ENCODE measurements at places on chromosomes 11 and 22.
A peak's percentile ranks its signal among the peaks of the same experiment; 100 is the strongest.

- no peaks in the 10 kb centered on the region for H3K4me1 ChIP-seq
- no peak overlapping the region for H3K27ac ChIP-seq
- no peaks in the 10 kb centered on the region for H3K27me3 ChIP-seq
- peak; percentile 90 for DNase-seq
- no peak overlapping the region for H3K4me3 ChIP-seq
These were observed 35.6 kb upstream of the TPBGL start for GRCh38 chr11:75204685-75205563.

DNA sequence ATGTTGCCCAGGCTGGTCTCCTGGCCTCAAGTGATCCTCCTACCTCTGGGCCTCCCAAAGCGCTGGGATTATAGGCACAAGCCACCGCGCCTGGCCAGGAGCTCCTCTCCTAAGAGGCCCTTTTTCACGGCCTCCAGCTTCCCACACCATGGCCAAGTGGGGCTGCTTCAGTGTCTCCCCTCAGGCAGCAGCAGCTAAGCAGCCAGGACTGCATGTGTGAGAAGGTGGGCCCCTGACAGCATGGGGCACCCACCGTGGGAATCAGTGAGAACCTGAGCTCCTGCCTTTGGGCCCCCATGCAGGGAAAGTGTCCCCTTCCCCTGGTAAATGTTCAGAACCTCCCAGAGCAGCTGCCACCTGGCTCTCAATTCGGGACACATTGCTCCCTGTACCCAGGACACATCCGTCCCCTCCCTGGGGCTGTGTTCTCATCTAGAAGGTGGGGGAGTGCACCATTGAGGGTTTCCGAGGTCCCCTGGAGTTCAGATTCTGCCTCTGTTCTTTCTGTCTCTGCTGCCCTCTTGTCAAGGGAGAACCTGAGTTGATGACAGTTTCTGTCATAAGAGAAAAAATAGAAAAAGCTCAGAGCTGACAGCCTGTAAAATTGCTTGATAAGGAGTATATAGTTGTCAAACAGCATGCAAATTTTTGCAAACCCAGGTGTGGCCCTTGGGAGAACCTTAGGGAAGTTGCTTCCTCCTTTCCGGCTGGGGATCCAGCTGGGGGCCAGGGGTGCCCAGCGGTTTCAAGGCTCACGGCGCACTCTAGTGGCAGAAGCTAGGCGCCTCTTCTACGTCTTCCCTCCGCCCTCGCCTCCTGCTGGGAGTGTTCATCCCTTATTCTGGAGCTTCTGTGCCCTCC, 29.7 kb downstream of the FAM83F start:
- H3K27me3 ChIP-seq = no peaks in the 10 kb centered on the region
- no peak overlapping the region for H3K4me3 ChIP-seq
- H3K4me1 ChIP-seq = no peaks in the 10 kb centered on the region
- H3K27ac ChIP-seq = no peak overlapping the region
- DNase-seq = peak; percentile 86

DNA sequence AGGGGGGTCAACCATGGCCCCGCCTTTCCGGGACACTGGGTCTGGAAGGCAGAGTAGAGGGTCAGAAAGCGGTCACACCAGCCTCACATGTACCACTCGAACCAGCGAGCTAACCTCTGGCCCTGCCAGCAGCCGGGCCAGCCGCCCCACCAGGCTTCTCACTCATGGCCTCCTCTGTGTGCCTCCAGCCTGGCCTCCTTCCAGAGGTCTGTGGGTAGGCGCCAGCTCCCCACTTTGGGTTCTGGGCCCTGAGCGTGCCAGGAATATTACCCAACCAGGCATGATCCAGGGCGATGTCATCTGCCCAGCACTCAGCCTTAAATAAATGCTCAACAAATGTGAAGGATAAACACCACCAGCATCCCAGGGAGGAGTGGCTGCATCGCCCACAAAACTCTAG, 5.8 kb downstream of the SCUBE1 start:
- DNase-seq = peak; percentile 63
- no peaks in the 10 kb centered on the region for H3K4me1 ChIP-seq
- peaks cover 9% of the 10 kb centered on the region for H3K27me3 ChIP-seq
- no peak overlapping the region for H3K4me3 ChIP-seq
- no peak overlapping the region for H3K27ac ChIP-seq
- no peaks in the 10 kb centered on the region for H3K36me3 ChIP-seq

GRCh38 chr11:36328966-36329673, 33.0 kb downstream of the PRR5L start:
- H3K36me3 ChIP-seq = no peaks in the 10 kb centered on the region
- no peaks in the 10 kb centered on the region for H3K27me3 ChIP-seq
- H3K27ac ChIP-seq = no peak overlapping the region

DNA sequence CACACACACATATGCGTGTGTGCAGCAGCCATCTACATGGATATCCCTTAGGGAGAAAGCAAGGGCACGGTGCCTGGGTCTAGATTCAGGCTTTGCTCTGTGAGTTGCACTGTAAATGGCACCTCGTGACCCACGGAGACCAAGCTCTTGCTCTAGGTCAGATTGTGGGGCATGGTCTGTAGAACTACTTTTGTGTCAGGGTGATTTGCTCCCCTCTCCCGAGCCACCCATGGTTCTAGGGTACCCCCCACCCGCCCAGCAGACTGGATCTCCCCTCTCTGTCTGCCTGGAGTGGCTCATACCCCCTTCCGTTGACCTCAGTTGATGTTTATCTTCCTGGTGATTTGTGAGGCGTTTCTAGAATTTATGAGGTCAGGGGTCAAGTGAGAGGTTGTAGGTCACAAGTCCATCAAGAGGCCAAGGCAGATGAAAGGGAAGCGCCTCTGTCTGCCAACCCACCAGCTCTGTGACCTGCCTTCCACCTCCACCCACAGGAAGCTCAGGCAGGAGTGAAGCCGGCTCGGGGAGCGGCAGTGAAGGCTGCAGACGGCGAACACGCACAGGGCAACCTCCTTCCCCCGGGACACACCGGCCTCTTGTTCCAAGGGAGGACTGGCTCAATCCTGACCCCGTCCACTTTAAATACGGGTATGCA, 76.2 kb upstream of the TTLL12 start:
- no peak for DNase-seq
- H3K4me1 ChIP-seq = peaks cover 30% of the 10 kb centered on the region
- no peaks in the 10 kb centered on the region for H3K36me3 ChIP-seq
- H3K27ac ChIP-seq = peak overlapping the region; percentile 52
- no peaks in the 10 kb centered on the region for H3K27me3 ChIP-seq

DNA sequence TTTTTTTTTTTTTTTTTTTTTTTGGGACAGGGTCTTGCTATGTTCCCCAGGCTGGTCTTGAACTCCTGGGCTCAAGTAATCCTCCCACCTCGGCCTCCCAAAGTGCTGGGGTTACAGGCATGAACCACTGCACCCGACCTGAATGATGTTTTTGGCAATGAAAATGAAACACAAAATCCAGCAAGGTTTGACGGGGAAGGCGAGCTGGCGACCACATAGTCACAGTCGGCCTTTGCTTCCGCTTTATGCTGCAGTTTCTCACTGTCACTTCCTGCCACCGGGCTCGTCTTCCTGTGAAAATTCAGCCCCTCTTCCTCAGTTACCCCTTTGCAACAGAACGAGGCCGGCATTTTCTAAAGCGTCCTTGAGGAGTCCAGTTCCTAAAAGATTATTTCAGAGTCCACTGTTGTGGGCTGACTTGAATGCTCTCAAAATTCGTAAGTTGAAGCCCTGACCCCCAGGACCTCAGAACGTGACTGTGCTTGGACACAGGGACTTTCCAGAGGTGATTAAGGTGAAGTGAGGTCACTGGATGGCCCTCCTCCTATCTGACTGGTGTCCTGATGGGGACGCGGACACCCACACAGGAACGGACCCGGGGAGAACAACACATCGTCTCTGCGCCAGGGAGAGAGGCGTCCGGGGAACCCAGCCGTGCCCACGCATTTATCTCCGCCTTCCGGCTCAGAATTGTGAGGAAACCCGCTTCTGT, 2.9 kb upstream of the BID start:
- peak; percentile 79 for DNase-seq
- peak overlapping the region; percentile 83 for H3K27ac ChIP-seq
- H3K4me1 ChIP-seq = peaks cover 28% of the 10 kb centered on the region
- H3K27me3 ChIP-seq = no peaks in the 10 kb centered on the region
- peak overlapping the region; percentile 43 for H3K4me3 ChIP-seq

- H3K4me3 ChIP-seq = no peak overlapping the region
- no peaks in the 10 kb centered on the region for H3K4me1 ChIP-seq
- no peak overlapping the region for H3K27ac ChIP-seq
- no peak for DNase-seq
- no peaks in the 10 kb centered on the region for H3K27me3 ChIP-seq
- no peaks in the 10 kb centered on the region for H3K36me3 ChIP-seq
These were observed 210.5 kb upstream of the ANO3 start for GRCh38 chr11:26121466-26121865.

DNA sequence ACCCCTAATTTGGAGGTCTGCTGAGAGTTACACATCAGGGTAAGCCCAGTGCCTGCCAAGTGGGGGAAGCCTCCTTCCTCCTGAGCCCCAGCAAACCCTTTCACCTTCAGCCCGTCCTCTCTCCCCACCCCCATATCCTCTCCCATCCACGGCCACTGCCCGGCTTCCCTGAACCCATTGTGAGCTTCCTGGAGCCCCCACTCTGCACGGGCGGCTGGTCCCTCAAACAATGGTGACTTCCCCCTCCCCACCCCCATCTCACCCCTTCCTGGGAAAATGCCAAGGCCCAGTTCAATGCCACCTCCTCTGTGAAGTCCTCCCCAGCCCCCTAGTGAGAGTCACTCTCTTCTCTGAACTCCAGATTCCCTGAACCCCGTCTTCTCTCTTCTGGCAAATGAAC, 17.9 kb downstream of the DNAL4 start:
- H3K36me3 ChIP-seq = peaks cover 13% of the 10 kb centered on the region
- no peak overlapping the region for H3K4me3 ChIP-seq
- DNase-seq = no peak
- H3K27ac ChIP-seq = no peak overlapping the region
- no peaks in the 10 kb centered on the region for H3K4me1 ChIP-seq

- peak; percentile 28 for DNase-seq
- no peaks in the 10 kb centered on the region for H3K36me3 ChIP-seq
- H3K27ac ChIP-seq = no peak overlapping the region
- peaks cover 29% of the 10 kb centered on the region for H3K4me1 ChIP-seq
These were observed 105.8 kb downstream of the GAB2 start for GRCh38 chr11:78311702-78312371.

DNA sequence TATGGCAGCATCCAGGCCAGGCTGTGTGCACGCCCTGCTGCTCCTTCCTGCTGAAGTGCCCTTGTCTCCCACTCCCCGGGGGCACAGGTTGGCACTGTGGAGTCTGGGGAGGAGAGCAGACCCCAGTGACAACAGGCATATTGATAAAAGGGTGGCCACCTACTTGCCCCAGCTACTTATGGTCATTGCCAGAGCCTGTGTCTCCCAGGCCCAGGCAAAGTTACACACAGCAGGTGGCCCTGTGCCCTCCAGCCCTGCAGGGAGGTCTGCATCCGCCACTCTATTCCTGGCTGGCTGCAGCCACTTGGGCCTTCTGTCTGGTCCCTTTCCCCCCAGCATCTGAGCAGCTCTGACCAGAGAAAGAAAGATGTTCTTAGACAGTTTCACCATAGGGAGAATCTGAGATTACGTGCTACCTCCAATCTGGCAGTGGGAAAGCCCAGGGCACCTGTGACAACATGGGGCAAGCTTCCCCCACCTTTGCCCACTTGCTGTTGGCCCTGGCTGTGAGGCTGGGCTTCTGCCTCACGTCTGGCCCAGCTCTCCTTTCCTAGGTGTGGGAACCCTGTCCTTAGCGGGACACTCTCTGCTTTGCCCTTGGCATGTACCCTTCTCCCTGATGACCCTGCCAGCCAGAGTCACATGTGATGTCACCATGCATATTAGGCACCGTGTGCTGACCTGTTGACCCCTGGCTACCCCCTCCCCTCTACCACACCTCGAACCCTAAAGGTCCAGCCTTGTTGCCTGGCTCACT, 25.3 kb upstream of the CSNK2A3 start:
- H3K27me3 ChIP-seq = no peaks in the 10 kb centered on the region
- no peak overlapping the region for H3K4me3 ChIP-seq
- DNase-seq = no peak
- peaks cover 13% of the 10 kb centered on the region for H3K36me3 ChIP-seq

DNA sequence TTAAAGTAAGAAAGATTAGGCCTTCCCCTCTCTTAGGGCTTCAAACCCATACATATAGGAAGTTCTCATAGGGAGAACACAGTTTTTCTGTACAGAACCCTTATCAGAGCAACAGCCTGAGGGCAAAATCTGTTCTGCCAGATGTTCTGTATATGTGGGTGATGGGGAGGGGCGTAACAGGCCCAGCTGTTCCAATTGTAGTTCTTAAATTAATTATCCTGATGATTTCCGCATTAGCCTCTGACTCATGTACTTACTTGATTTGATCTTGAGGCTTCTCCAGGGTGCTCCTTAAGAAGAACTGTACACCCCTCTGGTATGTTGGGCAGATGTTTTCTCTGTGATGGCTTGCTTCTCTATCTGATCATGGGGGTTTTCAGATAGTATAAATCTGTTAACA, 123.1 kb upstream of the C11orf87 start:
- H3K36me3 ChIP-seq = no peaks in the 10 kb centered on the region
- no peaks in the 10 kb centered on the region for H3K27me3 ChIP-seq
- no peak for DNase-seq
- no peak overlapping the region for H3K27ac ChIP-seq
- H3K4me3 ChIP-seq = no peak overlapping the region
- H3K4me1 ChIP-seq = no peaks in the 10 kb centered on the region

GRCh38 chr11:1483445-1483961, 3.1 kb downstream of the MOB2 start:
- DNase-seq = peak; percentile 37
- H3K36me3 ChIP-seq = peaks cover 14% of the 10 kb centered on the region
- no peak overlapping the region for H3K27ac ChIP-seq
- H3K4me3 ChIP-seq = no peak overlapping the region
- peaks cover 48% of the 10 kb centered on the region for H3K4me1 ChIP-seq

DNA sequence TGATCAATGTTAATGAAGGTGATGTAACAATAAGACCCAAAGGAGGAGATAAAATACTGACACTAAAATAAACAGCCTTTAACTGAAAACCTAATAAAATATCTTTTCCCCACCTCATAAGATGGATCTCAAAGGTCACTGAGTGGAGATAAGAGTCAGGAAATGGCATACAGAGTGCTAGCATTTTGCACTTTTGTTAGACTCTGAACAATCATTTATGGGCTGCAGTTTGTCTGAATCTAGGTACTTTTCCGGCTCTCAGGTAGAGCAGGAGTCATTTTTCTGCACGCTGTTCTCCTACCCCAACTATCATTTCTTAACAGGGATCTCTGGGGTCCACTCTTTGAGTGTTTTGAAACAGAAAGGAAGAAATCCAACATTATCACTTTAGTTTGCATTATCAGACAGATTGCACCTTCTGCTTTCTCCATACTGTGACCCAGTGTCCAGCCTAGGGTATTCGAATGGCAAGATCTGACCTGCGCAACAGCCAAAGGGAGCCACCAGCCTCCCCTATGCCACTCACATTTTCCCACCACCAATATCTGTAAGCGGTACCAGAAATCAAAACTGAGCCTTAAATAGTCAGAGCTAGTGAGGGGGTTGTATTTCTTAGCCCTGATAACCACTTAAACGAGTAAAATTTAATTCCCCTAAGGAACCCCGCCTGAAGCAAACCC, 863 bp downstream of the SIAE start:
- no peaks in the 10 kb centered on the region for H3K36me3 ChIP-seq
- DNase-seq = no peak
- H3K27me3 ChIP-seq = no peaks in the 10 kb centered on the region
- H3K4me1 ChIP-seq = peaks cover 20% of the 10 kb centered on the region
- peak overlapping the region; percentile 78 for H3K4me3 ChIP-seq
- peak overlapping the region; percentile 94 for H3K27ac ChIP-seq

All from upper lobe of right lung (tissue), 1 donor.